Transverse colon (tissue), 4 donors: ENCODE measurements at places on chromosomes 4 and X. TPM values are rescaled to one million over a fixed set of nuclear protein-coding genes. Genes with fewer than 3 reads are reported as not detected.

NLRP2B gene
- not detected for total RNA-seq

GJB1 gene
- total RNA-seq, result 73.3 TPM

FAM200B gene
- 46.6 TPM for total RNA-seq

MMRN1 gene
- 3.0 TPM for total RNA-seq

HSD17B11 gene
- 189 TPM for total RNA-seq

MAGEB6B gene
- not detected for total RNA-seq

TEX13D gene
- not detected for total RNA-seq

KLB gene
- 0.37 TPM for total RNA-seq

PCDH10 gene
- 0.60 TPM for total RNA-seq

ENPP6 gene
- total RNA-seq, result not detected

SPARCL1 gene
- 228 TPM for total RNA-seq

CLIC2 gene
- 0.75 TPM for total RNA-seq

RAB9B gene
- 1.6 TPM for total RNA-seq

CLCN4 gene
- not detected for total RNA-seq

ARHGAP36 gene
- not detected for total RNA-seq

MAGEA12 gene
- total RNA-seq, result not detected

HELT gene
- not detected for total RNA-seq

AVPR2 gene
- total RNA-seq, result 72.2 TPM

TTC29 gene
- total RNA-seq, result not detected

CTAG1B gene
- total RNA-seq, result not detected

CT83 gene
- not detected for total RNA-seq

INTU gene
- total RNA-seq, result 4.5 TPM

SFRP2 gene
- total RNA-seq, result 21.7 TPM

MTM1 gene
- 43.0 TPM for total RNA-seq

FOXR2 gene
- total RNA-seq, result not detected

HPGDS gene
- total RNA-seq, result 6.0 TPM

MSX1 gene
- total RNA-seq, result not detected

OTC gene
- 0.95 TPM for total RNA-seq

PITX2 gene
- 15.2 TPM for total RNA-seq

IL3RA gene
- 11.1 TPM for total RNA-seq

PABPC5 gene
- total RNA-seq, result not detected

MAGEA3 gene
- total RNA-seq, result not detected

KCNE5 gene
- total RNA-seq, result not detected

SOD3 gene
- 27.7 TPM for total RNA-seq

PABPC4L gene
- not detected for total RNA-seq

ETNPPL gene
- total RNA-seq, result not detected

ARSJ gene
- total RNA-seq, result 1.8 TPM

TLR10 gene
- not detected for total RNA-seq

LDOC1 gene
- 1.6 TPM for total RNA-seq

FOXP3 gene
- total RNA-seq, result not detected

HCCS gene
- 26.4 TPM for total RNA-seq

NDST3 gene
- total RNA-seq, result not detected

PAGE2B gene
- not detected for total RNA-seq

PTCHD1 gene
- 0.40 TPM for total RNA-seq

SERTM2 gene
- 0.40 TPM for total RNA-seq

GPR119 gene
- total RNA-seq, result not detected

INPP4B gene
- 18.3 TPM for total RNA-seq

CDKL2 gene
- 7.6 TPM for total RNA-seq

IL2 gene
- not detected for total RNA-seq

ERVMER34-1 gene
- total RNA-seq, result 0.27 TPM

SORCS2 gene
- total RNA-seq, result 1.8 TPM

GNRHR gene
- not detected for total RNA-seq

MAGEA2B gene
- not detected for total RNA-seq

DRP2 gene
- total RNA-seq, result 0.79 TPM

MPP1 gene
- total RNA-seq, result 32.1 TPM

TMA16 gene
- total RNA-seq, result 27.2 TPM
